NCI-H446 (cell line): ENCODE measurements at places on chromosomes 7 and 10.

DNA sequence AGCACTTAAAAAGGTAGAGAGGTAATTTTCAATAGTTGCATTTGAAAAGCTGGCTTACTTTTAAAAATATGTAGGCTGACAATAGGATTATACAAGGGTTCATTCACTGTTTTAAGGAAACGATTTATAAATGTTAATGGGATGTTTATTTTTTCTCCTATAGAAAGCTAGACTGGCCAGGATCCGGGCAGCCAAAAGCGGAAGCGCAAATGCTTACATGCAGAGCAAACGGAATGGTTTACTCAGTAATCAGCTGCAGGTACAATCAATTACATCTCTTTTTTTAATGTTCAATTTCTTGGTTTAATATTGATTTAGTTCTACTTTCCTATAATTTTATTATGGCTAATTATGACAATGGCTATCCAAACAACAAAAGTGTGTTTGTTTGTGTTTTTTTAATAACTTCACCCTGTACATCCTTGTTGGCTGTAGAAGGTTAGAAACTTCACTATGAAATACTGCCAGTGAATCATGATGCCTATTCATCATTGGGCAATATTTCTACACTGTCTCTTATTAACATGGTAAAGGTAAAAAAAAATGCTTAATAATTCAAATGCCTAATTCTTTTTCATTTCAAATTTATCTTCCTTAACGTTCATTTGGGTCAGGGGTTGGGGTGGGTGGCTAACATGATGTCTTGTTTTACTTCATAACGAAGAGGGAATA lies 116.4 kb downstream of the TSPAN12 start:
- DNase-seq = no peak

GRCh38 chr10:118148247-118148646 lies 101.5 kb upstream of the RAB11FIP2 start:
- DNase-seq = no peak

- no peak for DNase-seq
Measured at GRCh38 chr7:139329119-139329518, 12.0 kb upstream of the FMC1 start.

- DNase-seq = no peak
Measured at GRCh38 chr10:71087622-71088021, 124.7 kb upstream of the UNC5B start.

DNA sequence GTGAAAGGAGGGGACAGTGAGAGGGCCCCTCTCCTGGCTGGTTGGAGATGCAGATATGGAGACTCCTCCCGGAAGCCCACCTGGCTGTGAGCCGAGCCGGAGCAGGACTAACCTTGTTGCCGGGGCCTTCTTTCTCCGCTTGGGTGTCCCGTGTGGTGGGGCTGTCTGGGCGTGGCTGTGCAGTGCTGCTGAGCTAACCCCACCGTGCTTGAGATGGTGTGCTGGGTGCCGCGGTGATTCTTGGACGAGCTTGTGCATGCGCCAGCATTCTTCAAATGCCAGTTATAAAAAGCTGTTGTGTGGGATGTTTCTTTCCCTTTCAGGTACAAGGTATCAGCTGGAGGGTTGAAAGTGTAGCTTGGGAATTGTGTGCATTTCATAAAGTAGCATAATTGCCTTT lies 48.8 kb downstream of the DAGLB start:
- DNase-seq = no peak

DNA sequence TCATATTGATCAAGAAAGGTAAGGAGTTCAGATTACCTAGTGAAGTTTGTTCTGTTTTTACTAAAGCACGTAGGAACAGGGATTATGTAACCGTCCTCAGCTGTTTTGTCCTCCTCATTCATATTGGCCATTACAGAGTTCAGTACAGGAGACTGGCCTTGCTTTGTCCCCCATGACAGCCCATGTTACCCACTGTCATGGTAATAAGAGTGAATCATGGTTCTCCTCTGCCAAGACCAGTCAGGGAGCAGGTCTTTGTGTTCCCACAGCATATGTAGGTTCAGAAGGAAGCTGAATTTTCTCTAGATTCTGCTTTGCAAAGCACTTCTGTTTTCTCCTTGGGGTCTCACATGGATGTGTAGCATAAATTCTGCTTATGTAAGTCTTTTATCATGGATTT lies 106.2 kb upstream of the GPR141 start:
- no peak for DNase-seq

- no peak for DNase-seq
Measured at GRCh38 chr10:131806146-131806545, 94.7 kb upstream of the PPP2R2D start.

DNA sequence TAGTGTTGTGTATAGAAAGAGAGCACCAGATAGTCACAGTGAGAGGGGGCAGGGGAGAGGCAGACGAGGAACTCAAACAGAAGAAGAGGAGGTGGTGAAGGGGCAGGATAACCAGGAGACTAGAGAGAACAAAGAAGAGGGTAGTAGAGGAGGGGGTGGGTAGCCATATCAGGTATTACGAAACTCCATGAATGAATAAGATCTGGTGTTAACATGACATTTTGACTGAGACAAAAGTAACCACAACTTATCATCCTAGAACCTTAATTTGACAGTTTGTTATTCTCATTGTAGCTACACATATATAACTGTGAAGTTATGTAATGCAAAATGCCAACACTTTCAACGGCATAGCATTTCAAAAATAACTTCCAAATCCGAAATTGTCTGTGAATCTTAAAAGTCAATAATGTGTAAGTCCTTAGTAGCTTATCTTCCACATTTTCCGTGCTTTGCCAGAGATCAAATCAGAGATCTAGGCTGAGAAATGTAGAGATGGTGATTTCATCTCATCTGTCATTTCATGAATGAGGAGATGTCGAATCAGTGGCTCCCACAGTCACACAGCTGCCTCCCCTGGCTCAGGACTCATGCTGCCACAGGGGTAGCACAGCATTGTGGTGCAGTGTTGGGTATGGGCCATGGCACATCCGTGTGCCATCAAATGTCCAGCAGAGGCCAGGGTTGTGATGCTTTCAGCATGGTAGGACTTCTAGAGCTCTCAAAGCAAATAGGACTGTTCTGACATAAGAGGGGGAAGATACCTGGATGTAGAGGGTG lies 202.1 kb downstream of the HECW1 start:
- no peak for DNase-seq

- no peak for DNase-seq
Measured at GRCh38 chr10:129809431-129809830, 154.6 kb downstream of the EBF3 start.

DNA sequence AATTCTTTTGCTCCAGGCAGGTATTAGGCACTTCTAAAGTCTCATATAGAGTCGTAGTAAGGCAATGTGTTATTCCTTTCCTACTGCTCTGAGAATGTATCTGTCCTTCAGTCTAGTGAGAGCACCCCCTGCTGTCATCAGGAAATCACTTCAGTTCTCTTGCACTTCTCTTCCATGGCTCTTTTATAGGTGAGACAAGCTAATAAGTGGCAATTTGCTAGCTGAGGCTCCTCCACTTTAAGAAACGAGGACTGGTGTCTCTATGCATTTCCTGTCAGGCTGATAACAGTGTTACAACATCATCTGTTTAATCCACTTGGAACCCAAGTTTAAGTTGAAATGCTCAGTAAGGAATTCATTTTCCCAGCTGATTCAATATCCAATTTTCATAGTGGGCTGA lies 350.6 kb downstream of the TFEC start:
- DNase-seq = peak; percentile 24

DNA sequence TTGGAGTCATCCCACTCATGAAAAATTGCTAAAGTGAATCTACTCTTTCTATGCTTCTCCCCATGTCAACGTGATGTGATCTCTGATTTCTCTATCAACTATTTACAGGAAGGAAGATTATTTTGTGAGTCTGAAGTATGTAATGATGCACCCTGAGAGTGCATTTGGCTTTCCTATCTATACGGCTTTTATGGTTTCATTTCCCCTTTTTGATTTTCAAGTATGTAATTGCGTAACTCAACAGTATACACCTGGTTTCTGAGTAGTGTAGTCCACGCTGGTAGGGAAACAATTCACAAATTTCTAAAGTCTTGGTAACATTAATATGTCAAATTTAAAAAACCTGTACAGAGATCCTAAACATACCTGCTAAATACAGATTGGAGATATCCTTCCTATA lies 194.7 kb upstream of the SEMA3A start:
- no peak for DNase-seq

- no peak for DNase-seq
Measured at GRCh38 chr10:97651773-97652172, 11.3 kb downstream of the PI4K2A start.

DNA sequence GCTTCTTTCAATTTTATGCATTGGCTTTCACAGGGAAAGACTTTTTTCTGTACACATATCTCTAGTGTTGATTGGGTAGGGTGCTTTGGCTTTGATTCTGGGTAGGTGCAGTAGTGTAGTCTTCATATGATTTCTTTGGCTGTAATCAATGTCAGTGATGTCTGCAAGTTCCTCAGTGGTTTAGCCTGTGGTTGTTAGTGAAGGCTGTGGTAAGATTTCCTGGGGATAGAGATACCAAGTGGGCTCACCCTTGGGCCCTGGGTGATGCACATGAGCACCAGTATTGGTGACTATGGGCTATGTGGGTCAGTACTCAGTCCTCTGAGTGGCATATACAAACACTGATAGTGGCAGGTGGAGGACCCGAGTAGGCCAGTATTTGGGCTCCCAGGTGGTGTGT lies 13.0 kb downstream of the GIMAP8 start:
- DNase-seq = no peak

GRCh38 chr7:3866277-3866676 lies 565.2 kb downstream of the SDK1 start:
- DNase-seq = no peak

- DNase-seq = no peak
Measured at GRCh38 chr10:66538371-66538770, 387.5 kb upstream of the LRRTM3 start.

DNA sequence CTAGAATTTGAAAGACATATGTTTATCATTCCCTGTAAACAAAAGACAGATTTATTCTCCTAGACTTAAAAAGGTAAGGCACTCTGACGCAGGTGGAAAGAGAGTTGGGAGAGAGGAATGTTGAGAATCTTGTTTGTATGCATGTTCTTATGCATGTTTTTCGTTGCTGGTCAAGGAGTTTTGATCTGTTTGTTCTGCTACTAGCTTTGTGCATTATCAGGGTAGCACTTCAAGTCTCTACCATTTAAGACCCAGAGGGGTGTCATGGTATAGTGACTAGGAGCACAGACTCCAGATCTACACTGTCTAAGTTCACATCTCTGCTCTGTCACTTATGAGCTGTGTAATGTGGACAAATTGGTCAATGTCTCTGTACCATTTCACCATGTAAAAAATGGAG lies 200.2 kb upstream of the FZD1 start:
- DNase-seq = no peak

GRCh38 chr10:63375859-63376258 lies 89.9 kb downstream of the JMJD1C start:
- DNase-seq = no peak

DNA sequence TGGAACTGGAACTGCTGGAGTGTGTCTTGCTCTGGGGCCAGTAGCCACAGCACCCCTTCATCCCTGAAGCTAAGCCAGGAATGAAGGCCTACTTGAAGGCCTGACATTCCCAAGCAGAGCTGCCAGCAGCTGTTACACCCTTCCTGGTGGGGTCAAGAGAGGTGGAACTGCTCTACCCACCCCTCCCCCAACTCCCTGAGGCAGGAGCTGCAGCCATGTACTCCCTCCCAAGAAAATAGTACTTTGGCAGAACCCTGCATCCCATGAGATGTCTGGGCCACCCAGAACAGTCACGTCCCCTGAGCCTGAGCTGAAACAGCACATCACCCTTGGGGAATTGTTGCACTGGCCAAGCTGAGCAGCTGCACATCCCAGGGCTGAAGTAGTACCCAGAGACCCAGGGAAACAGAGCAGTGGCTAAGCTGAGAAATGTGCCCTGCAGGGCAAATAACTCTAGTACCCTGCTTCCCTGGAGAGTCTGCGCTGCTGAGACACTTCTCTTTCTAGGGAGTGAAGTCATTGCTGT lies 63.4 kb upstream of the PLA2G12B start:
- no peak for DNase-seq

- DNase-seq = no peak
Measured at GRCh38 chr10:110118891-110119621, 88.3 kb upstream of the MXI1 start.

DNA sequence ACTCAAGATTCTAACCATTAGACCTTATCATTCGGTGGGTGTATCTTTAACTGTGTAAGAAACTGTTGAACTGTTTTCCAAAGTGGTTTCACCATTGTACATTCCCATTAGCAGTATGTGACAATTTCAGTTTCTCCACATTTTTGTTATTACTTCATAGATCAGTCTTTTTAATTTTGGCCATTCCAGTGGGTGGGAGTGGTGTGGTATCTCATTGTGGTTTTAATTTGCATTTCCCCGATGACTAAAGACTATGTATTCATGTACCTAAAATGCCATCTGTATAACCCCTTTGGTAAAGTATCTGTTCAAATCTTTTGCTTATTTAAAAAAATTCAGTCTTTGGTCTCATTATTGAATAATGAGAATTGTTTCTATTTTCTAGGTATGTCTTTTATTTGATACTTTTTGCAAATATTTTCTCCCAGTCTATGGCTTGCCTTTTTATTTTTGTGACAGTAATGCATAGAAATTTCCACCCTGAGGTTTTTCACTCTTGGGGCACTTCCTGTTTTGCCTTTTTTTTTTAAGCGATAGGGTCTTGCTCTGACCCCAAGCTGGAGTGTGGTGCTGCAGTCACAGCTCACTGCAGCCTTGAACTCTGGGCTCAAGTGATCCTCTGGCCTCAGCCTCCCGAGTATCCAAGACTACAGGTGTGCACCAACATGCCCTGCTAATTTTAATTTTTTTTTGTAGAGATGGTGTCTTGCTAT lies 141.1 kb upstream of the ITGB1 start:
- DNase-seq = no peak

GRCh38 chr7:93249491-93250148 lies 17.5 kb downstream of the VPS50 start:
- DNase-seq = no peak

- DNase-seq = peak; percentile 32
Measured at GRCh38 chr10:79243181-79244067, 103.8 kb upstream of the PPIF start.

DNA sequence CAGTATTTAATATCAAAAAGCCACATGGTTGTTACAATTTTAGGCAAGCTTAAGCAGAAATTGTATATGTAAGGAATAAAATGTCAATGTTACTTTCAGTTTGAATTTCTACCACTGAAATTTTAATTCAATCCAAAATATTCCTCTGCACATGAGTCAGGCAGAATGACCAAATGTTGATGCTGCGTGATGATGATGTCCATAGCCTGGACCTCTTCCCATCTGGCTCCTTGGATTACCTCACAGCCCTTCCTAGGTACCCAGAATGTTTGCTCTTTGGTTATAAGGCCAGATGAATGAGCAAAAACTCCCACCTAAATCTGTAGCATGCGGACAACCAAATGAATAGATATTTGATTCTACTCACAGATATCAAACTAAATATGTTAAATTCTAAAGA lies 258.3 kb upstream of the IMMP2L start:
- DNase-seq = no peak

GRCh38 chr7:28999895-29000716 lies 42.0 kb upstream of the TRIL start:
- no peak for DNase-seq
